ENCODE measurements at places on chromosomes 16 and 17. TPM values are rescaled to one million over a fixed set of nuclear protein-coding genes. Genes with fewer than 3 reads are reported as not detected.

The KRT33A gene
- total RNA-seq, result not detected

The RNF222 gene
- 0.81 TPM for total RNA-seq

The KRTAP17-1 gene
- total RNA-seq, result not detected

The ALOX12 gene
- 2.7 TPM for total RNA-seq

The CDR2L gene
- total RNA-seq, result not detected

GRCh38 chr16:56068816-56069215 is 122.5 kb upstream of the GNAO1 start:
- DNase-seq, result no peak
- no peak overlapping the region for H3K27ac ChIP-seq
- H3K4me1 ChIP-seq, result no peaks in the 10 kb centered on the region
- H3K27me3 ChIP-seq, result peaks cover 3% of the 10 kb centered on the region
- no peaks in the 10 kb centered on the region for H3K36me3 ChIP-seq

- H3K4me1 ChIP-seq, result no peaks in the 10 kb centered on the region
- no peaks in the 10 kb centered on the region for H3K36me3 ChIP-seq
- H3K4me3 ChIP-seq, result no peak overlapping the region
Observed at GRCh38 chr16:55101026-55101425, 170.4 kb downstream of the IRX5 start.

DNA sequence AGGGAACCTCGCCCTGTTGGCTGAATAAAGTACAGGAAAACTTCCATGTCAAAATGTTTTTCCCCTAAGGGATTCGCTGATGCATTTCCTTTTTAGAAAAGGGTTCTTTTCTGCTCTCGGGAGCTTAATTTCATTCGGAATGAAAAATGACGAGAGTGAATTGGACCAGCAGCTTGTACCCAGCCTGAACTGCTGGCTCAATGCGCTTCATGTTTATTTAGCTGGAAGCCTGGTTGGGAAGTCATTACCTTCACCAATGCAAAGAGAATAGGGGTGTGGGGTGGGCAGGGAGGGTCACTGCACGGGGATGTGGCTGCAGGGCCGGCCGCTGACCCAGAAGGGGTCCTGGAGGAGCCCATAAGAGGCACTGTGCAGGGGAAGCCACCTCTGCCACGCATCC is 207.7 kb downstream of the ENGASE start:
- DNase-seq, result no peak
- no peak overlapping the region for H3K4me3 ChIP-seq
- no peak overlapping the region for H3K27ac ChIP-seq
- no peaks in the 10 kb centered on the region for H3K36me3 ChIP-seq

- H3K4me3 ChIP-seq, result no peak overlapping the region
- no peak for DNase-seq
- H3K36me3 ChIP-seq, result no peaks in the 10 kb centered on the region
- H3K27ac ChIP-seq, result no peak overlapping the region
- H3K27me3 ChIP-seq, result no peaks in the 10 kb centered on the region
Observed at GRCh38 chr16:85238233-85238647, 126.0 kb upstream of the CIBAR2 start.

- no peaks in the 10 kb centered on the region for H3K4me1 ChIP-seq
- H3K27me3 ChIP-seq, result peaks cover 2% of the 10 kb centered on the region
- H3K27ac ChIP-seq, result no peak overlapping the region
- DNase-seq, result no peak
- H3K4me3 ChIP-seq, result no peak overlapping the region
- H3K36me3 ChIP-seq, result no peaks in the 10 kb centered on the region
Observed at GRCh38 chr16:79186196-79186595, 414.3 kb downstream of the MAF start.

Data from CD4-positive, CD25-positive, alpha-beta regulatory T cell (primary cell).